ENCODE measurements at places on chromosomes 6 and 20.
A peak's percentile ranks its signal among the peaks of the same experiment; 100 is the strongest.

GRCh38 chr20:51446656-51447055 is 95.9 kb downstream of the NFATC2 start:
- no peak for DNase-seq

DNA sequence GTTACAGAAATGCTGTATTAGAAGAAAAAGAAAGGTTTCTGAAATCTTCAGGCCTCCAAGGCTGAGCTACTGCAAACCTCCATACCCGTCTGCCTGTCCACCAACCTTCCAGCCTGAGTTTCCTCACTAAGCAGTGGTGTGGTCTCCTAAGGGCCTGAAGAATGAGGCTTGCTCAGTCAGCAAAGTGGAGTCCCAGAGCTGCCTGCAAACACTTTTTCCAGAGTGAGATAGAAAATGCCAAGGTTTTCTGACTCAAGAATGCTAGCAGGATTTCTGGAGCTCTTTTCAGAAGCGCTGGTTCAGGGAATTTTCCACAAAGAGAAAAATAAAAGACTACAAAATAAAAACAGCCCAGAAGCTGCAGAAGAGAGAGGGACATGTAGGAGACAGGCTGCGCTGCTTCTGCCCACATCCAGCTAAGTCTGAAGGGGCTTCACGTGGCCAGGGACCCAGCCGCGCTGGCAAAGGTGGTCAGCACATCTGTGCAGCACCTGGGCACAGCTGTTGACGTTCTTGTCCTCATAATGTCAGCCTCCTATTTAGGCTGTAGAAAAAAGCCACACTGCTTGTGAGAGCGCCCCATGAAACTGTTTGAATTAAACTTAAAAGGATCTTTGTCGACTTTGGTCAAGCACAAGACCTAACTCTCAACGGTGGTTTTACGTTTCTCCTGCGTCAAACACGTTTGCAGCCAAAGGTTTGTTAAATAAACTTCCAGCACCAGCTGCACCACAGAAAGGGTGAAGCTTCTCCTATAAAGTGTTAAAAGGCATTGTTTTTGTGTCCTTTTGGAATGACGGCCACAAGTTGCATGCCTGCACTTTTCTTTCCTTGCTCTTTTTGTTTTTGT is 209.0 kb downstream of the THBS2 start:
- DNase-seq: no peak

DNA sequence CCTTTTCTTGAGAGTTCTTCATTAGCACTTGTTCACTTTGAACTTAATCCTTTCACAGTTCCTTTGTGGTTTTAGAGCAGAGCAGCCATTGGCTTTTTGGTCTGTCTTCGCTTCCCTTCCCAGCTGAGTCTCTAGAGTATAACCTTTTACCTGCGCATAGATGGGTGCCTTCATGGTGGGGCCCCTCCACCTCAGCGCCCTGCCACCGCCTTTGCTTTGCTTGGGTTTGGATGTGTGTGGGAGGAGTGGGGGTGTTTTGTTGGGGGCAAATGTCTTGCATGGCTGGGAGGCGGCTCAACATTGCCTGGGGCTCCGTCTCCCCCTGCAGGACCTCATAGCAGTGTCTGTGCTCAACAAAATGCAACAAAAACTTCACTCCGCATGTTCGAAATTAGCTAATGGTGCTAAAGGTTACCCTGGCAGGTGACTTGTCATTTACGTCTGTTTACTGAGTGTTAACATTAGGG is 11.9 kb downstream of the PYGB start:
- no peak for DNase-seq

DNA sequence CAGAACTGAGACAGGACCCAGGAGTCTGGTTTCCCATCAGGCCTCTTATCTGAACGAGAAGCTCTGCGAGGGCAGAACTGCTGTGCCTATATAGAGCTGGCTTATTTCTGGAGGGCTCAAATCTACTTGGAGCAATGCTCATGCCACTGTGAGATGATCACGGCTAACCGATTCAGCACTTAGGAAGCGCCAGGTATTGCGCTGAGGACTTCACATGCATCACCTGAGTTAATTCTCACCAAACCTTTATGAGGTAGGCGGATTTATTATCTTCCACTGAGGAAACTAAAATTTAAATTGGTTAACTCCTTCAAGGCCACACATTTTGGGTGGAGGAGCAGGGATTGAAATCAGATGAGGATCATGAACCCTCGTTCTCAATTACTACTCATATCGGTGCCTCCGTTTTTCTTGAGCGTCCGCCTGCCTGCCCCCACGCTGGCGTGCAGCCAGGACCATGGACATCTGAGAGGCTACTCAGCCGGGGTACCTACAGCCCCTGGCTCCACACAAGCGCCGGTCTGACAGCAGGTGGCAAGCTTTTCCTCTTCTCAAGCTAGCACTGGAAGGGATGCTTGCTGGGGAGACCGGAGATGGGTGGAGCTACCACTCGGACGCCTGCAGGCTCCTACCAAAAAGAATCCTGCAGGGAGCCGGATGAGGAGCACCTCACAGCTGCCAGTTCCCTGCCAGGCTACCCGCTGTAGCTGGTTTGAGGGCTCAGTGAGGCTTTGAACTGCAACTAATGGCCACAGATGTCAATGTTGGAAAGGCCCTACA is 1.0 kb upstream of the PCIF1 start:
- peak; percentile 83 for DNase-seq

DNA sequence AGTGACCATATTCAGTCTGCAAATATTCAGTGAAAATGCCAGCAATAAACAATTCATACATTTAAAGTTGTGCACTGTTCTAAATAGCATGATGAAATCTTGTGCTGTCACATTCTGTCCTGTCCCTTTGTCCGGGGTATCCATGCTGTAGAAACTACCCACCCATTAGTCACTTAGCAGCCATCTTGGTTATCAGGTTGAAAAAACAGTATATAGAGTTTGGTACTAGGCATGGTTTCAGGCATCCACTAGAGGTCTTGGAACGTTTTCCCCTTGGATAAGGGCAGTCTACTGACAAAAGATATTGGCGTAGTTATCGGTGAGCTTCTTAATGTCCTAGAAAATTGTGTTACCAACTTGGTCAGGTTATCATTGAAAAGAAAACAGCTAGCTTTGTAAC is 12.3 kb upstream of the MAP3K7 start:
- DNase-seq: no peak

DNA sequence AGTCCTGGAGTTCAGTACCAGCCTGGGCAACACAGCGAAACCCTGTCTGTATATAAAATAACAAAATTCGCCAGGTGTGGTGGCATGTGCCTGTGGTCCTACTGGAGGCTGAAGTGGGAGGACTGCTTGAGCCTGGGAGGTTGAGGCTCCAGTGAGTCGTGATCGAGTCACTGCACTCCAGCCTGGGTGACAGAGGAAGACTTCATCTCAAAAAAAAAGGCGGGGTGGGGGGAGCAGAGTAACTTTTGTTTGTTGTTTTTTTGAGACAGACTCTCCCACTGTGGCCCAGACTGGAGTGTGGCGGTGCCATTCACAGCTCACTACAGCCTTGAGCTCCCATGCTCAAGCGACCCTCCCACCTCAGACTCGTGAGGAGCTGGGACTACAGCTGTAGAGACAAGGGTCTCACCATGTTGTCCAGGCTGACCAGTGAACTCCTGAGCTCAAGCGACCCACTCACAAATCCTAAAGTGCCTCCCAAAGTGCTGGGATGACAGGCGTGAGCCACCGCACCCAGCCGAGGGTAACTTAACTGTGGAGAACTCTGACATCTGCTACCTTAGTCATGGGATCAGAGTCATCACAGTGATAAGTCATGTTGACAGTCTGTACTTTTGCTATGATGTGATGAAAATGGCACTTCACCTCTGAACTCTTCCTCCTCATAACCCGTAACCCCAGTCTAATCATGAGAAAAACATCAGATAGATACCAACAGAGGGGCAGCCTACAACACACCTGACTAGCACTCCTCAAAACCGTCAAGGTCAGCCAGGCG is 16.5 kb downstream of the PEDS1 start:
- no peak for DNase-seq

- no peak for DNase-seq
Measured at GRCh38 chr6:4017058-4017739, 61.7 kb downstream of the FAM217A start.

GRCh38 chr20:46205349-46205748 is 87.2 kb downstream of the CD40 start:
- DNase-seq: no peak

DNA sequence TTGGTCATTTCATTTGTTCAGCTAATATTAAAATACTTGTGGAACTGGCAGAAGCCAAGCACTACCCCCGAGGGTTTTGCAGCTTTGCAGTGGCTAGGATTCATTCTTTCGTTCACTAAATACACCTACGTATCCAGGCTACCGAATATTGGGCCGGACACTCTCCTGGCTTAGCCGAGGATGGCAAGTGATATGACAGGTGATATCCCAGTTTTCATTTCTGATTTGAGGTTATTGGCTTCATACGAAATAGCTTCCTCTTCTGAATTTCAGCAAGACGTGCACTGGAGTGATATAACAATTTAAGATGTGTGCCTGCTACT is 536 bp upstream of the MTFR2 start:
- no peak for DNase-seq

GRCh38 chr6:3117912-3118352 is 579 bp upstream of the BPHL start:
- DNase-seq: no peak
